Activated CD4-positive, alpha-beta T cell treated with anti-CD3 and anti-CD28 coated beads, Interleukin-2, amount 10 ng/mL, durations not matched to agents 7 days and 5 days (primary cell): ENCODE measurements at places on chromosomes 5 and 9.

- no peak for DNase-seq
Measured at GRCh38 chr9:136944212-136944518, 373 bp downstream of the FBXW5 start.

DNA sequence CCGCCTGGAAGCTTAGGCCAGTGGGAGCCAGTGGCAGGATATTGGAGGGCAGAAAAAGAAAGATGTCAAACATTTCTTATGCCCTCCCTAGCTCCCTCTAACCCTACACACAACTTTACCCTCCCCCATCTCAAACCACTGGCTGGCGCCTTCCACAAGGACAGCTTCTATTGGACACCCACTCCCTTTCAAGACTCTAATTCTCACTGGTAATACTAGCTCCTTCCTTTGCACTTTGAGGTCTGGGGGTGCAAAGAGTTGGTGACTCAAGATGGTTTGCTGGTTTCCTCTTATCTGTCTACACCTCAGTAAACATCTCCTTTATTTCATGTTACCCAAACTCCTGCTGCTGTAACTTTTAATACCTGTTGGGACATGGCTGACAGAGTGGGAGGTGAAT, 11.6 kb upstream of the ITGA1 start:
- peak; percentile 40 for DNase-seq

- DNase-seq: no peak
Measured at GRCh38 chr9:8822667-8823025, 1023.1 kb upstream of the DMAC1 start.

GRCh38 chr5:66812291-66812690, 216.1 kb downstream of the MAST4 start:
- DNase-seq: no peak

DNA sequence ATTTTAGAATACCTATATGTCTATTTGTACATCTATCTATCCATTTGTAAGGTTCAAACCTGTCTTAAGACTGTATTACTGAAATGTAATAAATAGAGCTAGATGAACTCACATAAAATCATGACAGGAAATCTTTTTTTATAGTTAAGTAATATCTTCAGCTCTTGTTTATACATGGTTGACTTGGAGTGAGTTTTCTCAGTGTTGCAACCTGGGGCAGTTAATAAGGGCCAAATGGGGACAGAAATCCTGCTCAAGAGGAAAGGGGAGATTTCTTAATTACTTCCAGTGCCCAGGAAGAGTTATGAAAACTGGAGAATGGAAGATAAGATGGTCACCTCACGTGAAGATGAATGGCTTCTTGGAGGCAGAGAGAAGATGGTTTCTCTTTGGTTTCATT, 265.1 kb upstream of the FBXL7 start:
- DNase-seq: no peak

- DNase-seq: no peak
Measured at GRCh38 chr5:179771311-179771895, 22.4 kb upstream of the LTC4S start.

DNA sequence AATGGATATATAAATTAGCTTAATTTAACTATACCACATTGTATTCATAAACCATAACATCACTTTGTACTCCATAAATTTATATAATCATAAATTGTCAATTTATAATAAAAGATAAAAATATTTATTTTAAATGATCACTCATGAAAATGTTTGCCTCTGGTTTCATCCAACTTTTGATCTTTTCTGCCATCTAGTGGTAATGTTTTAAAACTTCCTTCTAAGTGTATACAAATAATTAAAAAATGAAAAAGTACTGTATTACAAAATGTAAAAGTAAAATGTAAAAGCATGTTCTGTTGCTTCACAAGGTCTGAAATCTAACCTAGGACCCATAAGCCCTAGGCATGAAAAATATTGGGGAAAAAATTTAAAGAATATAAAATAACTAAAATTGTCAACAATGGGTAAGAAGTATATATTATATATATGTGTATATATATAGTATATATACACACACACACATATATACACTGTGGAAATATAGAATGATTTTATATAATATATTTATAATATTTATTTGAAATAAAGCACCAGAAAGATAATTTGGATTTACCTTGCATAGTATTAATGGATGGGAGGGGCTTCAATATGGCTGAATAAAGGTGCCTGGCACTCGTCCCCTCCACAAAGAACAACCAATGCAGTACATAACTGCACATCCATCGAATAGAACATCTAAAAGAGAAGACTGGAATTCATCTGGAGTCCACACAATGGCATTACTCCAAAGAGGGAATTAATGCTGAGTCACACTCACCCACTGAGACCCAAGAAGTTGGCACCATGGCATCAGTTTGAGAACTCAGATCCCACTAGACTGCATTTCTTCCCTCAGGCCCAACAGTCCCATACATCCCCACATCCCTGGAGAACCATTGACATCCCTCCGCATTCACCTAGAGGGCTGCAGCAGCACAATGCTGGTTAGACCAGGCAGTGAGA, 32.5 kb downstream of the ANXA1 start:
- no peak for DNase-seq

DNA sequence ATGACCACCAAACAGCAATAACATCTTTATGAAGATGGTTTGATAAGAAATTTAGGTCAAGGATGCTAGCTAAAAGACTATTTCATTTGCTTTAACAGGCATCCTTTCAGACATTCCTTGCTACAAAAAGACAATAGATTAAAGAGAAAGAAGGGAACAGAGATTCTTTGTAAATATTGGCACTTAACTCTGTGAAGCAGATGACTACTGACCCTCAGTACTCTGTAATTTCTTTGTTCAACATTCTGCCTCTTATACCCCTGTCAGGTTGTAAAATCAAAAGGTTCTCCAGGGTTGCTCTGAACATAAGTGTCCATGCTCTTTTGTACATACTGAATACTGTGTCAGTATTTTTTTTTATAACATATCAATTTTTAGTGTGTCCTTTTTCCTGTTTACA, 610.6 kb upstream of the GRAMD2B start:
- no peak for DNase-seq

DNA sequence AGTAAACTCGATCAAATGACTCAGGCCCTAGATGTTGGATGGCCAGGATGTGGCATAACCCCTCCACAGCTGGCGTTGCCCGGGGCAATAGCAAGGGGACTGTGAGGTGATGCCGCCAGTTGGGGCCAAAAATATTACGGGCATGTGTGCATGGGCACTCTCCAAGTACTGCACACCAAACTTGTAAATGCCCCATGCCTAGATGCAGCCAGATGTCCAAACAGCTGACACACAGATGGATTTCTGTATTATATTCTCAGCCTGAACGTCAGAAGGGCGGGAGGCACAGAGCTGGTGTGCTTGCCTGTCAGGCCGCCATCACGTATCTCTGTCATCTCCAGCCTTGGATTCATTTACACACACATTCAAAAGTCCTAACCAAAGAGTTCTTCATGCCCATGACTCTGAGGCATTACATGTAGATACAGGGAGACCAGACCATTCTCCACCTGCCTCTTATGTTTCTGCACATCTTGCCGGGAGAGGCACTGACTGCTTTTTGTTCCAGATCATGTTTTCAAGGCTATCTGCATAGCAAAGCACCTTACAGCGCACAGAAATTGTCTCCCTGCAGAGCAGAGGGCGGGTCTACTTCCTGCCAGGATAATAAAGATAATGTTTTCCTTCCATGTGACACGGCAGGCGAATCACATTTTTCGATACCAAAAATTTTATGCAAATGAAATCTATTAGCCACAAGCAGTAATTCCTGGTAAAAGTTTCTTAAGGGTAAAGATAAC, 200.9 kb upstream of the ADAMTS16 start:
- no peak for DNase-seq

DNA sequence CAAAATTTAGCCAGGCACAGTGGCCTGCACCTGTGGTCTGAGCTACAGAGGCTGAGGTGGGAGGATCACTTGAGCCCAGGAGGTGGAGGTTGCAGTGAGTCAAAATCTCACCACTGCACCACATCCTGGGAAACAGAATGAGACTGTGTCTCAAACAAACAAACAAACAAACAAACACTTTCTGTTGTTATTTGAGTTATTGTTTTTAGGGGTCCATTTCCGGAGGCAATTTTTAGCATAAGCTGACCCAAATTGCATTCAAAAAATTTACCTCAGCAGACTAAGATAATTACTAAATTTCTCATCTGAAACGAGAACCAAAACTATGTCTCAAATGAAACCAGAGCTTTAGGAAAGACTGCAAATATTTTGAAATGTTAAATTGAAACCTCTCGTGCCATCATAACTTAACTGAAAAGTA, 1485.1 kb downstream of the EFNA5 start:
- DNase-seq: no peak

- no peak for DNase-seq
Measured at GRCh38 chr5:120139039-120139438, 325.1 kb upstream of the PRR16 start.

DNA sequence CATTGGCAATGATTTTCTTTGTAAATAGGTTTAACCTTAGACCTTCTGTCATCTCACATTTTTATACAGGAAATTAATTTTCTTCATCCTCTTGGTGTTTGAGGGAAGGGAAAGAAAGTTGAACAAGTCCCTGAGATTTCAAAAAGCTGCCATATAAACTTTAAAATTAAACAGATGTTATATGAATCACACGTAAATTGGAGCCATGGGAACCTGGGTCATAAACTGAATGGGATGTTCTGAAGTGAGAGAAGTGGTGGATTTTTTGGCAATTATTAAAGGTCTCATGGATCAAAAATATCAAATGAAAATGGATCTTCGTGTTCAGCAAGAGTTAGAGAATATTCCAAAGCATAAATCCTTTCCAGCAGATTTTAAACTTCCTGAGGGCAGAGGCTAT, 242.2 kb downstream of the DMRT2 start:
- no peak for DNase-seq

DNA sequence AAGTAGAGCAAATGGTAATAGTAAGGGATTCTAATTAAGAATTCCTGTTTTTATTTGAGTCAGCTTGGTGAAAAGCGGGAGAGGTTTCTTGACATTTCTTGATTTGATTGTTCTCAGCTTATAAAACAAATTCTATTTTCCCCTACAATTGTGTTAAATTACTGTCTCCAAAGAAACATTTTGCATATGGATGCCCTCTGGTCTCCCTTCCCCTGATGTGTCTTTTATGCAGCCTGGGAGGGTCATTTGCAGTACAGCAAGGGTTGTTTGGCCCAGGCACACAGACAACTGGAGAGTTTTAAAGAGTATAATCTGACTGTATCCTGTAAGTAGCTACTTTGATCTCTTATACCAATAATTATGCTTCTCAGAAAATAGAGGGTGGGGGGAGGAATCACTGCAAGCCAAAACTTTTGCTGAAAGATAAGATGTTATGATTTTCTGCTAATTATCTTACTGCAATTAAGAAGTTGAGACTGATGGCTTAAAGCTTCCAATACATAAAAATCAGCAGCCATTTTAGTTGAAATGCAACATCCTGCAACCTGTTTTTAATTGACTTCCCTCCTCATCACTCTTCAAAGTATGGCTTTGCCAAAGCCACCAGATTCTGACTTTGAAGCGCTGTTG, 204.1 kb upstream of the SEMA6A start:
- no peak for DNase-seq

DNA sequence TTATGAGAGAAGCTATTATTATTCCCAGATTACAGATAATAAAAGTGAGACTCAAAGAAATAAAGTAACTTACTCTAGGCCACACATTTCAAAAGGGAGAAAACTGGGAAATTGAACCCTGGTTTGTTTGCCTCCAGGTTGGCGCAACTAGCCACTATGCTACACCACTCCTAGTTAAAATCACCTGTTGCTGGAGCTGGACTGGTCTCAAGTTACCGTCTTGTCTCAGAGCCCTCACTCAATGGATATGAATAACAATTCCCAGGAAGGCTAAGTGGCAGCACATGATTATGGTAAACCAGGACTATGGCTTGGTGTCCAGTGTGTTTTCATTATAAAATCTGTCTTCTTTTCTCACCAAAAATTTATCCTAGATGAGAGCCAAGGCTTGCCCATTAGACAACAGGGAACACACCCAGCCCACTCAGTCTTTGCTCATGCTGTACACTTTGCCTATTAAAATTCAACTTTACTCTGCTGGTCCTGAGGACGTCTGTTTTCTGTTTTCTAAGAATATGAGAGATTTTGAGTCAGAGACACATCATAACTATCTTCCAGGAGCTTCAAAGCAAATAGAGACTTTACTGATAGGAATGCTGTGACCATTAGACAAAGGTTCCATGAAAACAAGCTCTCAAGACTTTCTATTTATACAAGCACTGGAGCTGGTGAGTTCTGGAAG, 58.1 kb downstream of the ADRB2 start:
- DNase-seq: no peak

GRCh38 chr5:177089825-177090641, 3.3 kb downstream of the FGFR4 start:
- no peak for DNase-seq

DNA sequence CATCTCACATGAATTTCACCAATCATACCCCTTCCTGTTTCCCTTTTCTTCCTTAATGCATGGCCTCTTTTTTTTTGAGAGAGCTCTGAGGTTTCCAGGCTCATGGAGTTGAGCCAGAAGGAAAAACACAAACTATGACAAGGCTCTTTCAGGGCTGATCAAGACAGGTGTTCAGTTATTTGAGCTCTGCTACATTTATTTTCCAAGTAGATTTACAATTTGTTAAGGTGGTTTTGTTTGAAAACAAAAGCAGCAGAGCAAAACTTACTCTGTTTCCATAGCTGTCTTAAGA, 62.4 kb upstream of the IL7R start:
- DNase-seq: no peak

DNA sequence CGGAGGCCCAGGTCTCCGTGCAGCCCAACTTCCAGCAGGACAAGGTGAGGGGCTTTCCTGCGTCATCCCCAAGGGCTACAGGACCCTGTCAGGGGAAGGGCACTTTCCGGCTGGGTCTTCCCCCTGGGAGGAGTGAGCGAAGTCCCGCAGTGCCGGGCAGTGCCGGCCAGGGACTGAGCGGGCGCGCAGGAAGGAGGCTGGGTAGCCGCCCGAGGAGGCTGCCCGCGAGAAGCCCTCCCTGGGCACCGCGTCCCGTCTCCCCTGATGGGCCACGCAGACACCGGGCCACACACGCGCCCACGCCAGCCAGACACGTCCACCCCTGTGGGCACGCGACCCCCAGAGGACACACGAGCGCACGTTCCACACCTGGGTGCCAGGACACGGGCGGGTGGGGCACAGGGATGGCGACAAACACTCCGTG, 357 bp downstream of the PTGDS start:
- DNase-seq: no peak

GRCh38 chr5:137453483-137454080, 45.5 kb downstream of the SPOCK1 start:
- peak; percentile 32 for DNase-seq

GRCh38 chr5:157106630-157107461, 2.0 kb downstream of the HAVCR2 start:
- no peak for DNase-seq

GRCh38 chr9:102950346-102950745, 44.8 kb upstream of the CYLC2 start:
- no peak for DNase-seq

- no peak for DNase-seq
Measured at GRCh38 chr5:61802456-61802855, 470.4 kb downstream of the ZSWIM6 start.

- no peak for DNase-seq
Measured at GRCh38 chr5:144788556-144788955, 617.9 kb downstream of the KCTD16 start.

- no peak for DNase-seq
Measured at GRCh38 chr5:130520211-130520610, 615.9 kb downstream of the CHSY3 start.
